Right cardiac atrium (tissue), 5 donors: ENCODE measurements at places on chromosomes 6 and 20.

DNA sequence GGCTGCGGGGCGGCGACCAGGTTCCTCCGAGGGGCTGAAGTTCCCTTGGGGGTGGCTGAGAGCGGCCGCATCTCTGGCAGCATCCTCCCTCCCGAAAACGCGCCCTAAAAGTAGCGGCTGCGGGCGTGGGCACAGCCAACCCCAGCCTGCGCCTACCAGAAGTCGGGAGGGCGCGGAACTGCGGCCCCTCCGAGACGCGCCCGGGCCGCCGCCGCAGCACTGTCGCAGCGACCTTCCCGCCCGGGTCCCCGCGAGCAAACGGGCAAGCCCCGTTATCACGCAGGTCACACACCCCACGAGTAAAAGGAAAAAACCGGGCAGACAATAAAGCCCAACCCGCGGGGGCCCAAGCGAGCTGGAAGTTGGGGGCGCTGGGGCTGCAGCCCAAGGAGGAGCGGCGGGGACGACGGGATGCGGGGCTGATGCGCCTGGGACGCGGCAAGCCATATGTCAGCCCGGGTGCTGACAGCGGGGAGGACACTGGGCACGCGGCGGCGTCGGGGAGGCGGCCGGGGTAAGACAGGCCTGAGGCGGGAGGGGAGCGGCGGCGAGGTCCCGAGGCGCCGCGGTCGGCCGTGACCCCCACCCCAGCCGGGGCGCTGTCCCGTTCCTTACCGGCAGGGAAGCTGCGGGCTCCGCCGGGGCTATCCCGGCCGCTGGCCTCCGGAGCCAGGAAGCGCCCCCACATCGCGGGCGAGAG lies 659 bp downstream of the CEP85L start:
- peak; percentile 81 for DNase-seq

DNA sequence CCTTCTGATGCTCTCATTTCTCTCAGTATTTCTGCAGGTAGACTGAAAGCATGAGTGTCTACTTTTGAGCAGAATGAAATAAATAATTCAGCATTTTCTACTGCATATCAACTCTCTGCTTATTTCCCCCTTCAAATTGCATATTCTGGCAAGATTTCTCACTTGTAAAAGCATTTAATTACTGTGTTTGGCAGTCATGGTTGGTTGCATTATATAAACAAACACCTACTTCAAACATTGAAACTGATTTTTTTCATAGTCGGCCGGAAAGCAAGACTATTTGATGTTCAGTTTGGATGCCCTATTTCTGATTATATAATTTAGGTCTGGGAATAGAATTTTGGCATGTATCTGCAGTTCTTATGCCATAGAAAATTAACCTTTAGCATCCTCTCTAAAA lies 73.1 kb downstream of the PLEKHG1 start:
- DNase-seq = no peak

DNA sequence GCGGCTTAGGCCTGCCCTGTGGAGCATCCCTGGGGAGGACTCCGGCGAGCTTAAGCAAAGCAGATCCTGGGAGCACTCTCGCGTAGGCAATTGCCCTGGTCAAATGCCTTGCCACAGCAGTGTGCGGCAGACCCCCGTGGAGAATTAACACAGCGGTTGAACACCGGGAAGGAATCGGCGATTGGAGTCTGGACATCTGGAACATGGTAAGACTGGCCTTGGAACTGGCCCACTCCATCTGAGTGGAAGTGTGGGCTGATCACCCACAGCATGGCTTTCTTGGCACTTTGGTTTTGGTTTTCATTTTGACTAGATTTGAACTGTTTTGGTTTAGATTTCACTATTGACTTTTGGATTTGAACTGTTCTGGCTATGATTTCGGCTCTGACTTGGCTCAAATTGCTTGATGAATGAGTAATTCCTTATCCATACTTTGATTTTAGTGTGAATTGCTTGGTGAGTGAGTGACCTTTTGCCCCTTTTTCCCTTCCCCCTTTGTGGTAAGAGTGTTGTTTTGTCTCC lies 300.7 kb downstream of the RNGTT start:
- peak; percentile 23 for DNase-seq

DNA sequence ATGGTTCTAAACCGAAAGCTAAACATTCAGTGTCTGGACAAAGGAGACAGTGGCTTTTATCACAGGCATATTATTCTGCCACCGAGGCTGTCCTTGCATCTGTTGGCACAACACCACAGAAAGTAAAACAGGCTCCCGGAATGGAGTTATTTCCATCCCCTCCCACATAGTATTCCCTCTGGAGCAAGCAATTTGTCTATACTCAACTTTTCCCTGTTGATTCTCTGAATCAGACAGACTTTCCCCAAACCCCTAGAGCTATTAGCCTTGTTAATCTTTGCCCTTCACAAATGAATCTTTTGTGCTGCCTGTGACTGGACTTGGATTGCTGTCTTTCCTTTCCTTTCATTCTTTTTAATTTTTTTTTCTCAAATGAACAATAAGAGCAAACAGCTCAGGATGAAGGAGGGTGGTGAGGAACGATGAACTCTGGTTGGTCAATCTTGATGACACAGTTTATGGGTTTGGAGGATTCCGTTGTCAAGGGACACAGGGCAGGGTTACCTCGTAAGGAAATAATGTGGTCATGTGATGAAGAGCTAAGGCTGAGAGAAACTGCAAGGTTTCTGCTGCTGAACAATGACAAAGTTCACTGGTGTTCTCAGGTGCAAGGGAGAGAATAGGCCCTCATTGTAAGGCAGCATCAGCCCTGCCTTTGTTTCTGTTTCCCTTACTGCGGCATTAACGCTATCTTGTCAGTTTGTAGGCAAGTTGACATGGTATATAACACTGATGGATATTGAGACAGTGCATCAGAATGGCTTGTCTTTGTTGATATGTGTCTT lies 275.0 kb upstream of the BMP2 start:
- DNase-seq = no peak

GRCh38 chr6:118536478-118536877 lies 11.6 kb upstream of the PLN start:
- DNase-seq = no peak

DNA sequence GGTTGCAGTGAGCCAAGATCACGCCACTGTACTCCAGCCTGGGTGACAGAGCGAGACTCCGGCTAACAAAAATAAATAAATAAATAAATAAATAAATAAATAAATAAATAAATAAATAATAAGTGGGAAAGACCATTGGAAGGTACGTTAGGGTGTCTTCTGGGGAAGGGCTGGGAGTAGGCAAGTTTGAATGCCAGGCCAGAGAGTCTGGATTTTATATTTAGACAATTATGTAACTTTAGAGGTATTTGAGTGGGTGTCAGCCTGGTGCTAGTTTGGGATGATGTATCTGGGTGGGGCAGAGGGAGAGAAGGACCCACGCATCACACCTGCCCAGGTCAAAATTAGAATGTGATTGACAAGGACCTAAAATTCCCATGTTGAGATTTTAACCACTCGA lies 108.5 kb upstream of the PRND start:
- DNase-seq = no peak
